ENCODE measurements at places on chromosomes 6 and 20.

- no peak for DNase-seq
These were observed 63.3 kb upstream of the ZNF133 start for GRCh38 chr20:18224968-18225568.

DNA sequence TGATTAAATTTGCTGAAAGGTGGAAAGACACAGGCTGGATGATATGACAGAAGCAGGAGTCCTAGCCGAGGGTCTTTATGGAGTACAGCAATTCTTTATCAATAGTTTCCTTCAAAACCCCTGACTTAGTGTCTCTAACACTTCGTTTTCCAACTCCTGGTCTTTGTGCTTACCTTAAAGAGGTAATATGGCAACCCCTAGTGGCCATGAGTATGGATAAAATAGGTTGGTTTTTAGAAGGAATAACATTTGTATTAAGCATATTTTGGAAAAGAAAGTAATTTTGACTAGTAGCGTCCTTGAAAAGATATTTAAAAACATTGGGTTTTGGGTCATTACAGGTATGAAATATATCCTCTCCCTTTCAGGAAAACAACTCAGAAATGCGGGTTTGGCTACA lies 51.9 kb downstream of the VGLL2 start:
- DNase-seq: no peak

DNA sequence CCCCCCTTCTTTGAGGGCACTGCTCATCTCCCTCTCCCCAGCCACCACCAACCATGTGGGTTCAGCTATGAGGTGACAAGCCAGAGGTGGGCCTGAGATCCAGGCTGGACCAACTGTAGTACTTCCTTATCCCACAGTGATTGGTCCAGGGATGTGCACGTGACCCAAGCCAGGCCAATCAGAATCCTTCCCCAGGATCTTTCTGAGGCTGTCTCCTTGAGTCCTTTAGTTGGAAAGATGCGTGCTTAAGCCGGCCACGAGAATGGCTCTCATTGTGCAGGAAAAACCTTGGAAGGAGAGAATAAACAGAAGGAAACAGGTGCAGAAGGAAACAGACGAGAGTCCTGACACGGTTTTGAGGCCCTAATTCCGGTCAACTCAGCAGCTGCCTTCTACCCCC lies 39.2 kb downstream of the ZC3H12D start:
- no peak for DNase-seq

DNA sequence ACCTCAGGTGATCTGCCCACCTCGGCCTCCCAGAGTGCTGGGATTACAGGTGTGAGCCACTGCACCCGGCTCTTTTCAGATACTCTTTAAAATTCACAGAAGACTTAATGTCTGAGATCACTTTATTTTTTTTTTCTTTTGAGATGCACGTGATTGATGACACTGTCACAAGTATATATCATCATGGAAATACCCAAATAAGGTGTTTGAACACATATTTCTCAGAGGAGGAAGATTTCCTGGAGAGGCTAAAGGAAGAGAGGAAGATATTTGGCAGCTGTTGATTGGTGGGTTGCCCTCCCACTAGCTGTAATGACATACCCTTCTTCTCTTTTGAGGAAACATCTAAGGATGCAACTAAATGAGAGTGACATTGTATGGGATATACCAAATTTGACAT lies 225.9 kb upstream of the CITED2 start:
- DNase-seq: no peak

DNA sequence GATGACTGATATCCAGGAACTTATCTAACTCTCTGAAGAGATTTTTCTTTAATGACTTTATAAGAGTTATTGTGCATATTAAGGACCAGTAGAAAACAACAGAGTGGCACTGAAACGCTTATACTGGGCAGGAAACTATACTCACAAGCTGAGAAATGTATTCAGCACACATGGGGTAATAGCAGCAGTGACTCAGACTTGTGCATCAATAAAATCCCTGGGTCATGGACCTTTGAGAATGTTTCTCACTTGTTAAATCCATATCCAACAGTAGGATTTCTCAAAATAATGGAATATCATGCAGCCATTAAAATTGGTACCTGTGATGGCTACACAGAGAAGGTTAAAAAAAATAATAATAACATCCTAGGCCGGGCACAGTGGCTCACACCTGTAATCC lies 219.5 kb downstream of the BTBD9 start:
- no peak for DNase-seq

GRCh38 chr20:64137598-64138031 lies 26.6 kb upstream of the MYT1 start:
- DNase-seq: no peak

DNA sequence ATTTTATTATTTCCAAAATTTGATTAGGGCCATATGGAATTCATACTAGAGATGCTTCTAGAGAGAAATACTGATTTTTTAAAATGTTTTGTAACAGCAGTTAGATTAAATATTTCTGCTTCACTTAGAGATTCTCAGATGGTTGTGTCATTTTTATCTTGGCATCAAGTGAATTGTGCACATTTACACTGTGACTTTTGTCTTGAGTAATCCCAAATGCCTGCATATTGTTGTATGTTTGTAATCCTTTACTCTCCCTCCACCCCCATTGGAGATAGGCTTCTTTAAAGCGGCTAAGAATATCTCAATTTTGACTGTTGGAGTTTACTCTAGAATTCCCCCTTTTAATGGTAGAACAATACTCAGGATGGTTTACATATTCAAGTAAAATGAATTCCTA lies 19.0 kb downstream of the STX16 start:
- no peak for DNase-seq

DNA sequence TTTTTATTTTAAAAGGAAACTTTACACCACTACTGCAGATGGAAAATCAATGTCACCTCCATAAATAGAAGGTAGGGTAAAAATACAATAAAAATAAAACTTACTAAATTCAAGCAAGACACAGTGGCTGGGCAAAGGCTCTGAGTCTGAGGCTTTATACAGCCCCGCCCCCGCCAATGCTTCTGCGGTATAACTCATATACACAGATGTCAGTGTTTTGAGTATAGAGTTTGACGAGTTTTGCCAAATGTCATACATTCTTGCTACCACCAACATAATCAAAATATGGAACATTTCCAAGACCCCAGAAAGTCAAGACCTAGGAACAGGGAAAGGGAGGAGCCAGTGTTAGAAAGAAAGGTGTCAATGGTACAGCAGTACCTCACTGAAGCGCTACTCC lies 12.8 kb downstream of the NFATC2 start:
- peak; percentile 19 for DNase-seq

DNA sequence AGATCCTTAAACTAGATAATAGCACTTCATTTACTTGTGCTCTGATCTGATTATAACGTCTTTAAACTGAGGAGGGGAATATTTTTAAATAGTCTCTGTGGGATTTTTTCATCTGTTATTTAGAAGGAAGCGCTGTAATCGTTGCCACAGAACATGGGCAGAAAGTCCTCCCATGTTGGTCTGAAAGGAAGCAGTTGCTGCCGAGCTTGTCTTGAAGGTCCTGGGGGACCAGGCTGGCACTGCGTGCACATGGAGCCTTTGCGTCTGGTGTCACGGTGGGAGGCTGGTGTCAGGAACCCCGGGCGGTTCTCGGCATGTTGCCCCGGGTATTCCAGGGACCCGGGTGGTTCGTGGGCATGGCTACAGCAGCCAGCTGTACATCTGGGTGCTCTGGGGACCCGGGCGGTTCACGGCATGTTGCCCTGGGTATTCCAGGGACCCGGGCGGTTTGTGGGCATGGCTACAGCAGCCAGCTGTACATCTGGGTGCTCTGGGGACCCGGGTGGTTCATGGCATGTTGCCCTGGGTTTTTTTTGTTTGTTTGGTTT lies 11.5 kb downstream of the TPD52L2 start:
- no peak for DNase-seq

DNA sequence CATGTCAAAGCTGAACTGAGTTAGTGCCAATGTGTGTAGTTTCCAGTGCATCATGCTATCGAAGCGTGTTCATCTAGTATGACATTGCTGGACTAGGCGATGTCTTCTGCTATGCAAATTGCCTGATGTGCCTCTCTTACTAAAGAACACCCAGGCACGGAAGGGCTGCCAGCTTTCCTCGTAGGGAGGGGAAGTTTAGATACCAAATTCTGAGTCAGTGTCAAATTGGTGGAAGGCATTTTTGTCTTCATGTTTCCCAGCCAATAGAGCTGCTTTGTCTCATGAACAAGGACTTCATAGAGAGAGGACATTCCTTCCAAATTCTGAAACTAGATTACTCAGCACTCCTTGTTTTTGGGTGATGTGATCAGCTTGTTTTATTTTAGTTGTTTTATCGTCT lies 320.1 kb downstream of the BTBD3 start:
- DNase-seq: no peak

DNA sequence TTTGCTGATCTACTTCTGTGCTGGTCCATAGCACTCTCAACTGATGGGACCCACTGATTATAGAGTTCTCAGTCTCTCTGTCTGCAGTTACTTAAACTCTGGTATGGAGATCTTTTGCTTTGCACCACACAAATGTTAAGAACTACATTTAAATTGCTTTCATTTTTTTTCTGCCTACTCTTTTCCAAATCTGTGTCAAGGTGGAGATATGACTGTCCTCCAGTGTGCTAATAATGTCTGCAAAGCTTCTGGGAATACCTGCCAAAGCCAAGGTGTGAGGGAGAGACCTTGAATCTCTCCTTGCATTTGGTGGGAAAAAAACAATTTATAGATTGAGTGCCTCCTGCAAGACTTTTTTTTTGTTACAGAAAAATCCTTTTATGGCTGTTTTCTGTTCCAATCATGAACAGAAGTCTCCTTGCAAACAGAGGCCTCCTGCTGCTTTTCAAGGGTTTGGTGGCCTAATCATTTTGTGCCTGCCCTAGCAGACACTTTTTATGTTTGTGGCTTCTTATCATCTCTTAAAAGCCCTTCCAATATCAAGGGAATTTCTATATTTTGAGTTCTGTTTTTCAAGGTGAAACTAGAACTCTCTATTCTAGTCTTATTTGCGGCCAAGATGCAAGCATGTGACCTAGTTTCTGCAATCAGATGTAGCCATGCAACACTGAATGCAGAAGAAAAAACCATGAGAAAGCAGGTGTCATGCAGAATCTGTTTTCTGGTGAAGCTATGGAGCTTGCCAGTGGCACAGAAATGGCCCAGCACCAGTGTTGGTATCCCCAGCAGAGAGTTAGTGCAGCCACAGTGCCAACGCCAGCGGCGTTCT lies 23.2 kb upstream of the AKIRIN2 start:
- DNase-seq: no peak

GRCh38 chr6:155201461-155202226 lies 62.2 kb upstream of the CLDN20 start:
- DNase-seq: no peak

DNA sequence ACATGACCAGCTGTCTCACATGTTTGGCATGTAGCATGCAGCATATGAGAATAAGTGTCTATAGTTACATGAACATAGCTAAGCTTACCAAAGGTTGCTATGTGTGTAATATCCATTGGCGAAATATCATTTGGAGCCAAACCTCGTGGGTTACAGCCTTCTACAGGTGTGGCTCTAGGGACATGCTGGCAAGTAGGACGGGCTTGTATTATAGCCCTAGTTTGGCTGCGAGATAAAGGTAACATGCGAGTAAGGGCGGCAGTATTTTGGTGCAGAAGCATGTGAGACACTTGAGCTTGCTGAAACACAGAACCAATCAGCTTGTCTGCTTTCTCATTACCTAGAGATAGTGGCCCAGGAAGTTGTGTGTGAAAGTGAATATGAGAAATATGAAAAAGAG lies 6.5 kb upstream of the ABHD12 start:
- no peak for DNase-seq

- DNase-seq: no peak
These were observed 203.2 kb upstream of the MAP3K7 start for GRCh38 chr6:90790058-90790457.

- DNase-seq: no peak
These were observed 155.1 kb upstream of the SOX4 start for GRCh38 chr6:21438237-21438985.

GRCh38 chr6:33252759-33253158 lies 18.9 kb downstream of the VPS52 start:
- DNase-seq: no peak

GRCh38 chr20:58078741-58079522 lies 149.5 kb downstream of the ANKRD60 start:
- DNase-seq: no peak

DNA sequence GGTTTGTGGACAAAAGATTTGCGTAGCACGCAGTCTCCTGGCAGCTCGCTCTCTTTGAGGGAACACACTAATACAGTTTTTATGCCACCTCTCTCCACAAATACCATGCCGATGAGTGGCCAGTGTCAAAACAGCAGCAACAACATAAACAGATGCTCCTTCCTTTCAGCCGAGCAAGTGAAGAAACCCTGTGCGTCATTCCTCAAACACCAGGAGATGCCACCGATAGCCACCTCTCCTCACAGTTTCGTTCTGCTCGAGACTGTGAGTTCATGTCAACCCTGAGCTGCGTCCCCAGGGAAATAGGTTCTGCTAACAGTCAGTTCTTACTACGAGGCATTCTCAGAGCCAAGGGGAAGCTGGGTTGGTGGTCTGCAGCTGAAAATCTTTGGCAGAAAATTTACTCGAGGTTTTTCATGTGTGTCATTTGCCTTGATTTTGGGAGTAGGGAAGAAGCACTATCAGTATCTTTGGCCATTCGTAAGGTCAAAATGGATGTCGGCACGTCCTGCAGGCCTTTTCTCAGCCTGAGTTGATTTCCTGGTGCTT lies 59.9 kb downstream of the EYA2 start:
- no peak for DNase-seq

GRCh38 chr20:18739751-18740166 lies 73.8 kb upstream of the SCP2D1 start:
- DNase-seq: no peak

DNA sequence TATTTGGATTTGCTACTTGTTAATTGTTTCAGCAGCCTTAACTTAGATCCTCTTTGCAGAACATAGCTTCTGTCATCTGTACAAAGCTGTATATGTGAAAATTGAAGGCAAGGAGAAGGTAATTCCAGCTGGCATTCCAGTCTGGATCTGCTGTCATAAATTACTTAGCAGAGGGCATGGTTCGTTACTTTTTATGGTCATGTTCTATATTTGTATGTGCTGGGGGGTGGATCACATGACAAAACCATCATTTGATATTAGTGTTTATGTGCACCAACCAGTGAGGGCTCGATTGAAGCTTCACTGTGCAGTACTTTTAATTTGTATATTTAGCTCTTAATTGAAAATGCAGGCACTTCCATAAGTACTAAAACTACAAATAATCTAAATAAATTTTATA lies 80.2 kb downstream of the CAP2 start:
- no peak for DNase-seq

- peak; percentile 9 for DNase-seq
These were observed 20.8 kb upstream of the CHRNA4 start for GRCh38 chr20:63381781-63382431.
